HT-29 (cell line): ENCODE measurements at places on chromosomes 5 and 9. TPM values are rescaled to one million over a fixed set of nuclear protein-coding genes. Genes with fewer than 3 reads are reported as not detected.

C5orf58 gene
- total RNA-seq: not detected in 2 replicates

PCDHB11 gene
- total RNA-seq: 0.23 TPM in 1 of 2 replicates, not detected in the other

CKMT2 gene
- total RNA-seq: 0.44 TPM in 1 of 2 replicates, not detected in the other

EIF4EBP3 gene
- total RNA-seq: 3.0 and 6.5 TPM in 2 replicates

MYMK gene
- total RNA-seq: not detected in 2 replicates

LHX2 gene
- total RNA-seq: not detected in 2 replicates

CA9 gene
- 82.8 and 95.4 TPM in 2 replicates for total RNA-seq

PCDH1 gene
- total RNA-seq: 108 and 131 TPM in 2 replicates
